ENCODE measurements at places on chromosomes 16 and 17.

- DNase-seq = no peak
These were observed 456.2 kb upstream of the DYNLRB2 start for GRCh38 chr16:80084614-80085013.

GRCh38 chr17:51128076-51128475 lies 7.4 kb upstream of the SPAG9 start:
- DNase-seq = no peak

DNA sequence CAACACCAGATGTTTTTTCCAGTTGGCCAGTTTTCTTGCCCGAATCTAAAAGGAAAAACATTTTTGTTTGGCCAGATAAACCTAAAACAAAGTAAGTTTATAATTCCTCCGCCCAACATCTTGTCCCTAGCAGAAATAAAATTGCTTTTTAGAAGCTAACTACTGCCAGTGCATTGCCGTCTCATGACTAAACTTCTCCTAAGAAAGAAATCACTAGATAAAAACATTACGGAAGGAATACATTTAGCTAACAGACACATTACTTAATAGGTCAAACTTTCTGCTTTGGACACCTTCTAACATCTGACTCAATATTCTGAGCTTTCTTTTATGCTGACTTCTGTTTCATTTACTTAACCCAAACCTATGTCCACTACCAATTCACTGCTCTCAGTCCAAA lies 36.2 kb downstream of the FBXL20 start:
- no peak for DNase-seq

- no peak for DNase-seq
These were observed 60.3 kb downstream of the ZNF778 start for GRCh38 chr16:89277641-89278341.

DNA sequence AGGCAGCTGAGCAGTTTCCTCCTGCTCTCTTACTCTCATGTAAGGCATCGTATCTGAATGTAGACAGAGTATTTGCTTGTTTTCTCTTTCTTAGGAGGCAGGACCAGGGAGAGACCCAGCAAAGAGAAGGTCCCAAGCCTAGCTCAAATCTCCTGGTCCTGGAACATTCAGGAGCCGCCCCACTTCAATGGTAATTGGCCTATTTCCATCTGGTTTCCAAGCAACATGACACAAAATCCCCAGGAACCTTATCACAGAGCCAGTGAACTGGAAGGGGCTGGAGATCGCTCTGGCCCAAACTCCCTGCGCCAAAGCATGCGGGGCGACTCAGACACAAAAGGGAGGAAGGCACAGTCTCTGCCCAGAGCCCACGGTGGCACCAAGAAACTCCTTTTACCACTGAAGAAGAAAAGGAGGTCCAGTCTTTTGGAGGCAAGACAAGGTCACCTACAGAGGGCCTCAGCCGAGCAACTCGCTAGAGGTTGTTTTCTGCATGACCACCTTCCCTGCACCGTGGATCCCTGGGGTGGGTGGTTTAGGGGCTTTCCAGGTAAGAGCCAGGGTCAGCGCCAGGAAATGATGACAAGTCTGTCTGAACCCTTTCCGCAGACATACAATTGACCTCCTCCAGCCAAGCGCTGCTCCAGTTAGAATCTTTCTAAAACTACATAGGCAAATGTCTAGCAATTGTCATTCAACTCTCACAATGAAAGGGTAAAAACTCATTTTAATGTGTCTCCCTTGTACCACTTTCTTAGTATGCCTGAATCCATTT lies 394.7 kb downstream of the SOX9 start:
- peak; percentile 46 for DNase-seq

- no peak for DNase-seq
These were observed 12.3 kb downstream of the SMIM5 start for GRCh38 chr17:75645501-75645888.

GRCh38 chr17:76198702-76199101 lies 41.6 kb downstream of the RNF157 start:
- no peak for DNase-seq

- no peak for DNase-seq
These were observed 355.4 kb upstream of the SOX9 start for GRCh38 chr17:71765437-71765836.

GRCh38 chr17:18230288-18231141 lies 5.1 kb downstream of the LLGL1 start:
- DNase-seq = no peak

DNA sequence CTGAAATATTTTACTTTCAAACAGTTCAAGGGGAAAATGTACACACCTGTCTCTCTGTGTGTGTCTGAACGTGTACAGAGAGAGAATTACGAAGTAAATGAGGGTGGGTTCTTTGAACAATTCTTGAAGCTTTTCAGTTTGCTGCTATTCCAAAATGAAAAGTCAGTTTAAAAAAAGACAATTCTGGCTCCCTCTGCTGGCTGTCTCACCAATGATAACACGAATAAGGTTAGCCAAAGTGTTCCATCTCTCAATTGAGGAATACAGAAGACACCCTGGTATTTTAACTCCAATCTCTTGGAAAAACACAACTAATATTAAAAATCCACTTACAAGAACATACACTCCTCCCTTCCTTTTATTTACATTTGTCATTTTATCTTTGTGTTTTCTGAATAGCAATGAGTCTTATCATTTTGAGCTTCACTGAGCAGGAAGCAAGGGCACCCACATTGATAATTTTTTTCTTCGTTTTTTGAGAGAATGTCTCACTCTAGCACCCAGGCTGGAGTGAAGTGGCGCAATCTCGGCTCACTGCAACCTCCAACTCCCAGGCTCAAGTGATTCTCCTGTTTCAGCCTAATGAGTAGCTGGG lies 20.5 kb downstream of the EFTUD2 start:
- DNase-seq = no peak

All from NCI-H1436 treated with DMSO at 0.1 percent for 48 hours (cell line).